ENCODE measurements at places on chromosomes 13 and 19.

DNA sequence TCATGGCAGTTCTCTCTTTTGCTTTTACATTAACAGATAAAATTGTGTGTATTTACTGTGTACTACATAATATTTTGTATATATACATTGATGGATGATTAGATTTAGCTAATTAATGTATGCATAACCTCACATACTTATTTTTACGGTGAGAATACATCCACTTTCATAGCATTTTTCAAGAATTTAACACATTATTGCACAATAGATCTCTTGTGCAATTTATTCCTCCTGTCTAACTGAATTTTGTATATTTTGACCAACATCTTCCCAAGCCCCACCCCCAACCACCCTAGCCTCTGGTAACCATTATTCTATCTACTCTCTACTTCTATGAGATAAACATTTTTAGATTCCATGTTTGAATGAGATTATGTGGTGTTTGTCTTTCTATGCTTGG, 194.7 kb downstream of the RBM26 start:
- no peak for DNase-seq

DNA sequence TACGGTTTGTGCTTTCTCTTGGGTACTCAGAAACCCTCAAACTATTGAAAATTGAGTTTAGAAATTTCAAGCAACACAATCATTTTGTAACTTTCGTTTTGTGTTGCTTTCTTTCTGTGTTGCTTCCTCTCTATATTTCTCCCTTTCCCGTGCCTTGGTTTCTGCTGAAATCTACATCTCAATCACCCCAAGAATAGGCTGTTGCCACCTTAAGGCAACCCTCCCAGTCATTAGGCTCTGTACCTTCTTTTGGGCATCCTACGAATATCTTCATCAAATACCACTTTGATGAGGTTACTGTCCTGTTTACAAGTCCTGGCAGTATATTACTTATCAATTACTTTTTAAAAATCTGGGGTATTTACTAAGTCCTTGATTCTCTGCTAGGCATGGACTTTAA, 621.6 kb downstream of the GPC6 start:
- no peak for DNase-seq

DNA sequence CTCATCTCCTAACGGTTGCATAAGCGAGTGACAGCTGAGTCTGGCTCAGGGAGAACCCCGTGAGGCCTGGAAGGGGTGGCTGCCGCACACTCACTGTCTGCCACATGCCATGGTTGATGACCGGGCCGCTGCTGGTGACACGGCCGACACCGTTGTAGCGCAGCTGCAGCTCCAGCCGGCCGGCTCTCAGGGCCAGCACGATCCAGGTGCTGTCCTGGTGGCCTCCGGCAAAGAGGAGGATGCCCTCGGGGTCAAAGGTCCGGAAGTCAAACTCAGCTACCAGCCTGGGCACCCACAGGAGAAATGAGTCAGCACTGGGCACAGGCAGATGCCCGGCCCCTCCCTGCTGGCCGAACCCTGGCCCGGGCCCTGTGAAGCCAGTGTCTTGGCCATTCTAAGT, 31.7 kb downstream of the GAS6 start:
- DNase-seq = no peak

GRCh38 chr19:45251452-45252354, 632 bp downstream of the MARK4 start:
- DNase-seq = no peak

DNA sequence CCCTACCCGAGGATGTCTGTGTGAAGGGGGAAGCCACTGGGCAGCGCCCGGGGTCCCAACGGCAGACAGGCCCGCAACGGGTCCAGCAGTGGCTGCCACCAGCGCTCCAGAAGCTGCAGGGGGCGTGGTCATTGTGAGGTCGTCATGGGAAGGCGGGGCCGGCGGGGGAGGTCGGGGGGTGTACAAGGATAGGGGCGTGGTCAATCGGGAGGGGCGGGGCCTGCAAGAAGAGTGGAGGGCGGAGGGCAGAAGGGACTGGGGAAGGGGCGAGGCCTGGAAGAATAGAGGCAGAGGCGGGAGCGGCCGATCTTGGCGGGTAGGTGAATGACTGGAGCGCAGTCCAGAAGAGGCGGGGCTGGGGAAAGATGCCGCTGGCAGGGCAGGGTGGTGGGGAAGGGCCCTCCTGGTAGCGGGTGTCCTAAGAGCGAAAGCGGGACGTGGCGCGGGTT, 4.4 kb downstream of the FUZ start:
- DNase-seq = peak; percentile 98

DNA sequence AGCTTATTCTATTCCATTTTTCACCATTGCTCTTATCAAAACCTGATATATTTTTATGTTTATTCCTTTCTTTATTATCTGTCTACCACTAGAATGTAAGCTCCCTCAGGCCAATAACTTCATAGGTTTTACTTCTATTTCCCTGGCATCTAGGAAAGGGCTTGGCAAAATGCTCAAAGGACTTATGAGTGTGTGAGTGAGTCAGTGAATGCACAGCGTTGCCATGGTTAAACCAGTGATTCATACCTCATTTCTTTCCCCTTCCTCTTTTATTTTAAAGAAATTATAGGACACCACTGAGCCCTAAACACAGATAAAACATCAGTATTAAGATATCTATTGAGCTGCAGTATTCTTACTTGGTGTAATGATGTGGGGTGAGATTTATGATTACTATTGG, 162.1 kb downstream of the GPC6 start:
- DNase-seq = no peak

GRCh38 chr13:98171900-98172589, 5.0 kb downstream of the RNF113B start:
- DNase-seq = peak; percentile 53

- no peak for DNase-seq
Observed at GRCh38 chr19:55434356-55434919, 8.7 kb downstream of the SHISA7 start.

DNA sequence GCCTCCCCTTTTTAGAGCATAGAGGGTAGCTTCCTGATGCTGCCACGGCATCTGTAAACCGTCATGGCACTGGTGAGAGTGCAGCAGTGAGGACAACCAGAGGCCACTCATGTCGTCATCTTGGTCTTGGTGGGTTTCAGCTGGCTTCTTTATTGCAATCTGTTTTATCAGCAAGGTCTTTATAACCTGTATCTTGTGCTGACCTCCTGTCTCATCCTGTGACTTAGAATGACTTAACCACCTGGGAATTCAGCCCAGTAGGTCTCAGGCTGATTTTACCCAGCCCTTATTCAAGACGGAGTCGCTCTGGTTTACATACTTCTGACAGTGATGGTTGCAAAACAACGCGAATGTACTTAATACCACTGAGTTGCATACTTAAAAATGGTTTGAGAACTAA, 14.4 kb upstream of the FBN3 start:
- no peak for DNase-seq

- DNase-seq = no peak
Observed at GRCh38 chr13:59671881-59672280, 491.8 kb downstream of the DIAPH3 start.

- peak; percentile 64 for DNase-seq
Observed at GRCh38 chr19:31269425-31270127, 79.7 kb downstream of the TSHZ3 start.

DNA sequence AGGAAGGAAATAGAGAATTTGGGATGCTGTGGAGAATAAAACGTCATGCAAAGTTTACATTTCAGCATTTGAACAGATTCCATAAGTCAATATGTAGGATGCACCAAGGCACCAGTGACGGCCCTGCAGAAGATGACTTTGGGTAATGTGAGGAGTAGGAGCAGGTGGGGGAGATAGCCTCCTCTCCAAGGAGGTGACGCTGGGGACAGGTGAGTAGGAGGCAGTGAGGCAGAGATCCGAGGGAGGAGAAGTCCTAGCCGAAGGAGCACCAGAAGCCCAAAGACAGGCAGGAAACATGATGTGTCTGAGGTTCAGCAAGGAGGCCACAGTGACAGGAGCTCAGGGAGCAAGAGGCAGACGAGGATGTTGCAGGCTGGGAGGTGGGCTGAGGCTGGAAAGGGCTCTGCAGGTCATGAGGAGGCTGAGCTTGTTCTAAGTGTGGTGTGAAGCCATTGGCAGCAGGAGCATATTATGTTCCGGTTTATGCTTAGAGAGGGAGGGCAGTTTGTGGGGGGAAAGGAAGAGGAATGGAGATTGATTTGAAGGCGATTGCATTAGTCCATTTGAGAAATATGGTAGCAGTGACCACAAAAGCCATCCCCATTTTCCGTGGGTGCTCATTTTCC, 55.7 kb upstream of the C1QTNF9 start:
- DNase-seq = no peak

DNA sequence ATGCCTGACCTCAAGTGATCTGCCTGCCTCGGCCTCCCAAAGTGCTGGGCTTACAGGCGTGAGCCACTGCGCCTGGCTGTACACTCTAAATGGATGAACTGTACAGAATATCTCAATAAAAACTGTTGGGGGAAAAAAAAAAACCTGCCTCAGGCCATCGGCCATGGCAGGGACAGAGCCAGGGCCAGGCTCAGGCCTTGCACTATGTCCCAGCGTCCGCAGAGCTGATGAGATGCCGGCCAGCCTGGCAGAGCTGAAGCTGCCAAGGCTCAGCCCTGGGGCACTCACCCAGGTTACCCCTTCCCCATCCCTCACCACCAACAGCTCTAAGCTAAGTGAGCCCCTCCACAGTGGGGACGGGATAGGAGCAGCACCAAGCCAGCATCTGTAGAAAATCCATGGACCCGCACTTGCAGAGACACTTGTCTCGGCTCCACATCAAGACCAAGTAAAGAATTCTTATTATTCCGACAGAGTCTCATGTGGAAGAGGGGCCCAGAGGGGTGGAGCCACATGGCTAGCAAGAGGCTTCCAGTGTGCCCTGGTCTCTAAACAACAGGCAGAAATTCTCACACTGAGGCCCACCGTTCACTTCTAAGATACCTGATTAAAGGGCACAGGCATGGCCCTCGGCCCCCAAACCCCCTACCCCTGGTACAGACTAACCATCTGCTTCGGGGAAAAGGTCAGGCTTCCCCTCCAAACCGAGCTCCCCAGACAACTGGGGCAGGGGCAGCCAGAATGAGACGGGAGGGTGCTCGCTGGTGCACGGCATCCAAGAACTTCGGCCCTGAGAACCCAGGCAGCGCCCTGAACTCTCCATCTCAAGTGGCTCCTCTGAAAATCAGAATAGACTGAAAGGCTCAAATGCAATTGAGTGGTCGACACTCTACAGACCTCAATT, 5.8 kb downstream of the PPP6R1 start:
- no peak for DNase-seq

GRCh38 chr19:36060430-36060829, 5.7 kb downstream of the WDR62 start:
- DNase-seq = peak; percentile 76

DNA sequence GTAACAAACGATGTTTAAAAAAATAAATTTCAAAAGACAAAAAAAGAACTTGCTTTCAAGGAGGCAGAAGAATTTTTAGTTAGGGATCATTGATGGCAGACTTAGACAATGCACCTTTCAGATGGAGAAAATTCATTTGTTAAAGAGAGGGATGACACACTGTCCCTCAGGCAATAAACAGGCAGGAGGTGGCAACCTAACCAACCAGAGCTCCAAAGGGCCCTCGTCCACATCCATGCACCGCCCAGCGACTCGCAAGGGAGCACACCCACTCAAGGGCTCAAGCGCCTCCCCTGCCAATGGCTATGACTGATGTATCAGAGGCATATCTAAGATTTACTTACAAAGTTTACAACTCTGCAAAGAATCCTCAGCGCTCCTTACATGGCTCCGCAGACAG, 81.9 kb downstream of the TUBGCP3 start:
- no peak for DNase-seq

DNA sequence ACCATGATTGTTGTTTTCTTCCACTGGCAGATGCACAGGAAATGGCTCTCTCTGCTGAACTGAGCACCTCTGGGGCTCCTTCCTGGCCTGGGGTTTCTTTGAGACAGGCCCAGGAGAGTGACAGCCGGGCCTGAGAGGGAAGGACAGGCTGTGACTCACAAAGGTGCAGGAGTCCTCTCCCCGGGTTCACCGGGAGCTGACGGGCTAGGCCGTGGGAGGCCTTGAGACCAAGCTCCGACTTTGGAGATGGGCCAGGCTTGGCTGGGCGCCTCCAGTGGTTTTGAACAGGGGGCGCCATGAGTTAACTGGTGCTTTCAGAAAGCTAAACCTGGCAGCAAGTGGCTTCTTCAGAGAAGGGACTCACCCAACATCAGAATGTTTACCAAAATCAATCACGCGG, 143.4 kb downstream of the URI1 start:
- DNase-seq = peak; percentile 76

DNA sequence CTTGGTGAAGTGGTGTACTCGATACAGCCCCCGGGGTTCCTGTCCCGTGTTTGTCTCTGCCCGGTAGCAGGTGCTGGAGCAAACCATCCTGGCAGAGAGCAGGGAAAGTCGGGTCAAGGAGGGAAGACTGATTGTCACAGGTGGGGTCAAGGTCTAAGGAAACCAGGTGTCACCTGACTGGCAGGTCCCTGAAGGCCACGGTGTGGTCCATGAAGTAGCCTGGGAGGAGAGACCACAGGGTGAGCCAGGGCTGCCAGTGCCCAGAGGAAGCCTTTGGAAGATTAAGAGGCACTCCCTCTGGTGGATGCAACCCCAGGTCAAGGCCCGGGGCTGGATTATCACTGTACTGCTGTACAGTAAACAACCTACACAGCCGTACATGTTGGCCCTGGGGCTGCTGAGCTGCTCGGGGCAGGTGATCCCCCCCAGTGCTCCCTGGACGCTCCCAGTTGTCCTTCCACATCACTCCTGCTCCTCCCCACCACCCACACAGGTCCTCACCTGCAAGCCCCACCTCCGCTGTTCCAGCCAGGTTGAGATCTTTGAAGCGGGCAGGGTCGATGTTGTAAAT, 6.0 kb upstream of the CCER2 start:
- peak; percentile 64 for DNase-seq

- DNase-seq = no peak
Observed at GRCh38 chr13:95524264-95524901, 28.1 kb upstream of the CLDN10 start.

DNA sequence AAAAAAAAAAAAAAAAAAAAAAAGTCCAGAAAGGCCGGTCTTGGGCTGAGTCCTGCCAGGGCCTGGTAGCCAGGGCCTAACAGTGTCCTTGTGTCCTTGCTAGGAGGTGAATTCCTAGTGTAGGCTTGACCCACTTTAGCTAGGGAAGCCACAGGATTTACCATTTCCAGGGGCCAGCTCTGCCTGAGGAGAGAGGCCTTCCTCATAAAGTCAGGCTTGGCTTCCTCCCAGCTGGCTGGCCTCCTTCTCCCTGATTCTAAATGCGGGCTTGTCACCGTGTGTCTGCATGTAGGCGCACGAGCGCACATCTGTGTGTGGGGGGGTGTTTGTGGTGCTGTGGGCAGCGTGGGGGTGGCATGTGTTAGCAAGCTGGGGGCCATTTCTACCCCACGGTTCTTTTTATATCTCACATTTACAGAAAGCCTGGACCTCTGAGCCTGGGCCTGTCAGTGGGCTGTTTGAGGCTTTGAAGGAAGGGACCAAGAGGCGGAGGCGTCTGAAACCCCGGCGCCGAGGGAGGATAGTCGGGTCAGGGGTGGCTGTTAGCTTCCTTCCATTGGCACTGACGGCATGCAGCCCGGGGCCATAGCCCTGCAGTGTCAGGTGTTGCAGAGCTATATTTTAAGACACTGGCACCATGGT, 31.7 kb downstream of the IER2 start:
- peak; percentile 83 for DNase-seq

DNA sequence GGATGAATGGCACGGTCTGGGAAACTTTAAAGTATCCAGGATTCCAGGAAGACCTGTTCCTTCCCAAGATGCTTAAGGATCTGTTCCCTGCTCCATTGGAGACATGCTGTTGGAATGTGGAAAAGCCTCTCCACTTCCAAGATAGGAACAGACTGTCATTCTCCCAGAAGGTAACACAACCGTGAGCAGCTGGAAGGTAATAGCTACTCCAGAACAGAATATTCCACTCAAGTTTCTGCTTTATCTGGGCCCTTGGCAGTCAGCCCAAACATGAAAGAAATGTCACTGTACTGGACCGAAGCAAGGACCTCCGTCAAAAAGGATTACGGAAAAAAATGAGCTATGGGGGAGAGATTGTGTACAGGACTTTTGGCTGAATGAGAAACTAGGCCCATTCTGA, 420.9 kb upstream of the NBEA start:
- peak; percentile 5 for DNase-seq
